ENCODE measurements at places on chromosomes 3 and 15.
A peak's percentile ranks its signal among the peaks of the same experiment; 100 is the strongest.

GRCh38 chr3:100634493-100635272, 25.3 kb downstream of the ADGRG7 start:
- peak; percentile 32 for DNase-seq

GRCh38 chr3:48493203-48493501, 10.8 kb downstream of the SHISA5 start:
- DNase-seq: no peak

DNA sequence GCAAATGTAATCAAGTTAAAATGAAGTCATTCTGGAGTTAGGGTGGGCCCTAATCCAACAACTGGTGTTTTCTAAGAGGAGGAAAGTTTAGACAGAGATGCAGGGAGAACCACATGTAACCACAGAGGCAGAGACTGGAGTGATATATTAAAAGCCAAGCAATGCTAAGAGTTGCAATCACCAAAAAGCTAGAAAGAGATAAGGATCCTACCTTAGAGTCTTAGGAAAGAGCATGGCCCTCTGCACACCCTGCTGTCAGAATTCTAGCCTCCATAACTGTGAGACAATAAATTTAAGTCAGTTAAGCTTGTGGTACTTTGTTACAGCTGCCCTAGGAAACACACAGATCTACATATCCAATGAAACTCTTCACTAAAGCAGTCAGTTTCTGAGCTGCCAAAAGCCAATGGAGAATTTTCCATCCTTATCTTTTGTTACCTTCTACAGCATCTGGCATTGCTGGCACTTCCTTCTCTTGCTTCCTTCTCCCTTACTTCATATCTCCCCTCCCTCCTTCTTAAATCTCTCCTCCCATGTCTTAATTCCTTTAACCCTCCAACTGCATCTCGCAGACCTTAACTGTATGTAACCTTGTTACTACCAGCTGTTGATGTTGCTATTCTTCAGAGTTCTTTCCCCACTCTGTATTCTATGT, 11.2 kb downstream of the DCBLD2 start:
- DNase-seq: no peak

- DNase-seq: peak; percentile 13
These were observed 22.0 kb downstream of the AADAC start for GRCh38 chr3:151835751-151836525.

DNA sequence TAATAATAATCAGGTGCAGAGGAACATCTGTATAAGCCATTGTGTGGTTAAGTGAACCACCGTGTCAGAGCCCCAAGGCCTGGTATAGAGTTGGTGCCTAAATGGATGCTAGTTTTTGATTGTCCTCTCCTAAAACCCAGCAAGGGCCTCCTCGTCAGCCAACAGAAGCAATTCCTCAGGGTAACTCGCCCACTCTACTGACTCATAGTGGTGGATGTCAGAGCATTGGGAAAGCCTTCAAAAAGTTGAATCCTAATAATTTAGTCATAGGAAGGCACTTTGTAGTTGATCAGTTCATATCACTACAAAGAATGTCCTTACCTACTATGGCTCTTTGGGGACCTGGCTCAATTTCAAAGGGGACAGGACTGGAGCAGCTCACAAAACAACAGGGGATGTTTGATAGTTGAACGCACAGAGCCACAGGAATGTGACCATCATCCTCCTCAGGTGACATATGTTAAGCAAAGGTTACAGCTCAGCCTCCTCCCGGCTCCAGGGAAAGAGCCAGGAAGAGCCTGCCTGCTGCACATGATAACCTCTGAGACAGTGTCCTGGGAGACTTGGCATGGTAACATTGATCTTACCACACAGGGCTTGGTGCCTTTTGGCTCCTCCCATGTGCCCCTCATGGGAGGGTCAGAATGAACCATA, 338.7 kb downstream of the CLSTN2 start:
- no peak for DNase-seq

- peak; percentile 96 for DNase-seq
These were observed 30.5 kb downstream of the LOXL1 start for GRCh38 chr15:73956743-73957135.

DNA sequence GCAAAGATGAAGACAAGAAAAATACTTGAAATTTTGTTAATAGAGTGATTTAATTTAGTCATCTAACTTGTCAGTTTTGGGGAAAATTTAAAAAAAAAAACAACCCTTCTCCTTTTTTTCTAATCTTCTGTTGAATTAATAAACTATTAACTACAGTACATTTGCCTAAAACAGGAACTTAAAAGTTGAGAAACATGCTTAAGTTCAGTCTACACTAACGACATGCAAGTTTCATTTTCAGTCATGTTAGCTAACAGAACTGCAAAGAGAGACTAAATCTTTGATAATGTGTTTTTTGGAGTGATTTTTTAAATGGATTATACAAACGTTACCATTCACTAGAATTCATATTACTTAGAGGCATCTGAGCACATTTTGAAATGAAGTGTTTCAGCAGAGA, 71.9 kb upstream of the MBNL1 start:
- DNase-seq: no peak

- DNase-seq: no peak
These were observed 189.2 kb downstream of the CADM2 start for GRCh38 chr3:85148036-85148435.

DNA sequence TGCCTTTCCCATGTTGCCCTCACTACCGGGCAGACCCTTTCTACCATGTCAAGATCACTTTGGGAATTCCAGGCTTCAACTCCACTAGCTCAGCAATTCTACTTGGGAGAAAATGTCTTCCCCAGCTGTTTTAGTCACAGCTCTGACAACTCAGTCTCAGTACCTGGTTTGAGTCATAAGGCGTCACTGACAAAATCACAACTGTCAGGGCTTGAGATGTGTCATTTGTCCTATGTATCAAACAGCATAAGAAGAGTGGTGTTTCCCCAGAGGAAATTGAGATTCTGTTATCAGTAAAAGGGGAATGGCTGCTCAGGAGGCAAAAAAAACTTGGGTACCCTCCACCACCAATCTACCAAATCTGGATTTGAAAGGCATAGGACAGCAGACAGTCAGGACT, 594.9 kb upstream of the SUCLG2 start:
- no peak for DNase-seq

- DNase-seq: peak; percentile 15
These were observed 41.3 kb downstream of the TXNRD3 start for GRCh38 chr3:126613479-126614188.

- DNase-seq: no peak
These were observed 120.1 kb upstream of the NMNAT3 start for GRCh38 chr3:139797724-139798343.

- no peak for DNase-seq
These were observed 327.3 kb upstream of the NR2F2 start for GRCh38 chr15:96002890-96003859.

DNA sequence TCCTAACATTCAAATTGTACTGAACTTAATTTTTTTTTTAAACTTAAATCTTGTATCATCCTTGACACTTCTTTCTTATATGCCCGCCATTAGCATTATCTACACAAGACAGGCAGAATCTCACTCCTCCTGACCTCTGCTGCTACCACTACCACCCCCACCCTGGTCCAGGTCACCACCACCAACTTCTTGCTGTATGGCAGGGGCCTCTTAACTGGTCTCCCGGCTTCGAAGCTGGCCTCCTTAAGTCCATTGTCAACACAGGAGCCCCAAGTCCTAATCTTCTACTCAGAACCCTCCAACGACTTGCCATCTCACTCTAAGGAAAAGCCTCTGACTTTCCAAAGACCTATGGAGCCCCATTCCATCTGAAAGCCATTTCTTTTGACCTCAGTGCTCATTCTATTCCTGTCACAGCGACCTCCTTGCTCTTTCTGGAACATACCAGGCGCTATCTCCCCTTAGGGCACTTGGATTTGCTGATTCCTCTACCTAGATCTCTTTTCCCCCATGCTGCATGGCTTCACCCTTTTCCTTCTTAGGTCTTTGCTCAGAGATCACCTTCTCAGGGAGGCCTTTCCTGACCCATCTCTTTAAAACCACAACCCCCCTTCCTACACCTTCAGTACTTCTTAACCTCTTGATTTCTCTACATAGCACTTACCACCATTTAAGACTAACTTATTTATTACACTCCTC, 2.6 kb downstream of the PRC1 start:
- peak; percentile 8 for DNase-seq

All from EL (cell line).